Liver (tissue), 10 donors: ENCODE measurements at places on chromosomes 4 and X. TPM values are rescaled to one million over a fixed set of nuclear protein-coding genes. Genes with fewer than 3 reads are reported as not detected.

The STIM2 gene
- 7.2 TPM for polyA plus RNA-seq

The RNF175 gene
- not detected for polyA plus RNA-seq

The DCAF12L1 gene
- polyA plus RNA-seq, result not detected

The GUF1 gene
- polyA plus RNA-seq, result 9.3 TPM

The RTL3 gene
- not detected for polyA plus RNA-seq

The ARX gene
- polyA plus RNA-seq, result not detected

The XPNPEP2 gene
- 23.0 TPM for polyA plus RNA-seq

The SLC39A8 gene
- 14.9 TPM for polyA plus RNA-seq

The TMEM255A gene
- polyA plus RNA-seq, result 0.08 TPM

The SORCS2 gene
- 0.50 TPM for polyA plus RNA-seq

The SMIM10L2A gene
- polyA plus RNA-seq, result 0.07 TPM

The TMEM184C gene
- polyA plus RNA-seq, result 12.6 TPM

The GLA gene
- polyA plus RNA-seq, result 9.5 TPM

The ATP6AP2 gene
- 54.2 TPM for polyA plus RNA-seq

The PDE5A gene
- polyA plus RNA-seq, result 2.9 TPM

The MAGED4 gene
- 0.06 TPM for polyA plus RNA-seq

The FGB gene
- 19,021 TPM for polyA plus RNA-seq

The TBC1D8B gene
- 3.9 TPM for polyA plus RNA-seq

The SPON2 gene
- 64.5 TPM for polyA plus RNA-seq

The ADH1A gene
- 123 TPM for polyA plus RNA-seq

The TDO2 gene
- polyA plus RNA-seq, result 1,057 TPM

The MAGEA9B gene
- polyA plus RNA-seq, result not detected

The CXCL3 gene
- polyA plus RNA-seq, result 0.07 TPM

The FATE1 gene
- polyA plus RNA-seq, result not detected

The COMMD8 gene
- 8.6 TPM for polyA plus RNA-seq

The GATA1 gene
- not detected for polyA plus RNA-seq

The BEND4 gene
- polyA plus RNA-seq, result 0.08 TPM

The SOWAHB gene
- polyA plus RNA-seq, result 10.2 TPM

The CLDN34 gene
- not detected for polyA plus RNA-seq

The STBD1 gene
- polyA plus RNA-seq, result 41.7 TPM

The TMEM35A gene
- not detected for polyA plus RNA-seq

The CSAG1 gene
- not detected for polyA plus RNA-seq

The CLDN22 gene
- not detected for polyA plus RNA-seq

The MYOZ2 gene
- 0.03 TPM for polyA plus RNA-seq

The CT83 gene
- polyA plus RNA-seq, result not detected

The ADH1B gene
- polyA plus RNA-seq, result 658 TPM

The SLC25A31 gene
- not detected for polyA plus RNA-seq

The SH3RF1 gene
- 2.7 TPM for polyA plus RNA-seq

The BEX2 gene
- 1.9 TPM for polyA plus RNA-seq

The CTAG1B gene
- polyA plus RNA-seq, result not detected

The CXorf49 gene
- polyA plus RNA-seq, result not detected

The AP1S2 gene
- 8.0 TPM for polyA plus RNA-seq

The PPP1R2C gene
- not detected for polyA plus RNA-seq

The ATOH1 gene
- polyA plus RNA-seq, result not detected

The HDAC8 gene
- 11.1 TPM for polyA plus RNA-seq

The PRRG3 gene
- 0.01 TPM for polyA plus RNA-seq

The OPHN1 gene
- 0.20 TPM for polyA plus RNA-seq

The RAB9B gene
- 0.07 TPM for polyA plus RNA-seq

The CXCL13 gene
- polyA plus RNA-seq, result 4.0 TPM

The GASK1B gene
- 2.5 TPM for polyA plus RNA-seq

The MORC4 gene
- polyA plus RNA-seq, result 6.7 TPM

The XG gene
- 0.02 TPM for polyA plus RNA-seq

The MAMLD1 gene
- polyA plus RNA-seq, result 0.64 TPM

The DSPP gene
- polyA plus RNA-seq, result not detected

The STOX2 gene
- polyA plus RNA-seq, result 1.4 TPM
